GM12878 (cell line): ENCODE measurements at places on chromosomes 1 and 21. TPM values are rescaled to one million over a fixed set of nuclear protein-coding genes. Genes with fewer than 3 reads are reported as not detected.

The SPRR2E gene
- not detected in 2 replicates for total RNA-seq

The GBP2 gene
- total RNA-seq, result 3.1 TPM in 2 replicates

The SPATA1 gene
- 2.2 and 2.4 TPM in 2 replicates for total RNA-seq

DNA sequence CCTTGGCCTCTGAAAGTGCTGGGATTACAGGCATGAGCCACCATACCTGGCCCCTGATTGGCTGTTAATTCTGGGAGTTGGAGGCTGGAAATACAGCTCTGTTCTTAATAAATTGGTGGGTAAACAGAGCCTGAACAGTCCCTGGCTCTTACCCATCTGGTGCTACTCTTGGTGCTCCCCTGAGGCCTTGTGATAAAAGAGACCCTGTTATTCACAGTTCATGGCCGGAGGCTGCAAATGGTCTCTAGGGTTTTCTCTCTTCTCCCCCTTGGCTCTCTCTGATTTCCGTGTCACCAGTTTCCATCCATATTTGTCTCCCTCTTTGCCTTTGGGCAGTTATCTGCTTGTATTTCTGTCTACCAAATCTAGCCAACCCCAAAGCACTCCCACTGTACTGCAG lies 17.2 kb downstream of the NFASC start:
- no peak for DNase-seq

DNA sequence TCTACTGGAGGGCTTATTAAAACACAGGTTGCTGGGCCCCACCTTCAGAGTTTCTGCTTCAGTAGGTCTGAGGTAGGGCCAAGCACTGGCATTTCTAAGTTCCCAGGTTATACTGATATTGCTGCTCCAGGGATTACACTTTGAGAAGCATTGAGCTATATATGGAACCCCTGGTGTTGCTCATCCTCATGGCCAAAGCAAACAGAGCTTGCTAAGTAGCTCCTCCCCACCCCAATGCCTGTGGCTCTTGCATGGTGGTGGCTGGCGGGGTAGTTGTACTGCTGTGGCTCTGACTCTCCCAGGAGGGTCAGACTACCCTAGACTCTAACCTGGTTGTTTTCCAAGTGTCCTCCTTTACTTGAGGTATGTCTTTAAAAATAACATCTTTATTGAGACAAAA lies 143.6 kb downstream of the SPATA46 start:
- no peak for DNase-seq

DNA sequence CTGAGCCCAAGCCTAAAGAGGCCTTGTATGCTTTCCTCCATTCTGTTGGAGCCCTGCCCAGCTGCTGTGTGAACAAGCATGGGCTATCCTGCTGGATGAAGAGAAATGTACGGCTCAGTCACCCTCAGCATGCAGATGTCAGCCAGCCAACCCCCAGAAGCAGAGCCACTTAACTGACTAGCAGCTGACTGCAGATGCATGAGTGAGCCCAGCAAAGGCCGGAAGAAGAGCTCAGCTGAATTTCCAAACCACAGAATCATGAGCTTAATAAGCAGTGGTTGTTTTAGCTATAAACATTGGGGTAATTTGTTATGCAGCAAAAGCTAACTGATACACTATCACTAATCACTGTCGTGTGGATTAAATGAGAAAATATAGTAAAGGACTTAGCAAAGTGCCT lies 39.0 kb downstream of the FOXO6 start:
- no peak for DNase-seq

DNA sequence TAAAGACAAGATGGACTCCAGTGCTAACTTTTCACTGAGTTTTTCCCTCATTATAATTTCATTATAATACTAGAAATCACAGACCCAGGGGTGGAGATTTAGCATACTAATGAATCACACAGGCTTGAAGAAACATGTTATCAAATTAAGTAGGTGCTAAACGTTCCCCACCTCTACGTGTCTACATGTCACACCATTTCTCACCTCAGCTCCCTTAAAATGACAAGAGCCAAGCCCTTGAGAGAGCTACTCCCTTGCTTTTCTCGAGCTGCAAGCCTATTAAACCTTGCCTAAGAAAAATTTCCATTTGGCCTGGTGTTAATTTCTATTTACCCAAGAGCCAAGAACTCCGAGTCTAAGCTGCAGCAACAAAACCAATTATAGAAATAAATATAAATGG lies 396.3 kb upstream of the NEGR1 start:
- no peak for DNase-seq

GRCh38 chr1:114764689-114765088 lies 6.9 kb upstream of the CSDE1 start:
- DNase-seq, result no peak

DNA sequence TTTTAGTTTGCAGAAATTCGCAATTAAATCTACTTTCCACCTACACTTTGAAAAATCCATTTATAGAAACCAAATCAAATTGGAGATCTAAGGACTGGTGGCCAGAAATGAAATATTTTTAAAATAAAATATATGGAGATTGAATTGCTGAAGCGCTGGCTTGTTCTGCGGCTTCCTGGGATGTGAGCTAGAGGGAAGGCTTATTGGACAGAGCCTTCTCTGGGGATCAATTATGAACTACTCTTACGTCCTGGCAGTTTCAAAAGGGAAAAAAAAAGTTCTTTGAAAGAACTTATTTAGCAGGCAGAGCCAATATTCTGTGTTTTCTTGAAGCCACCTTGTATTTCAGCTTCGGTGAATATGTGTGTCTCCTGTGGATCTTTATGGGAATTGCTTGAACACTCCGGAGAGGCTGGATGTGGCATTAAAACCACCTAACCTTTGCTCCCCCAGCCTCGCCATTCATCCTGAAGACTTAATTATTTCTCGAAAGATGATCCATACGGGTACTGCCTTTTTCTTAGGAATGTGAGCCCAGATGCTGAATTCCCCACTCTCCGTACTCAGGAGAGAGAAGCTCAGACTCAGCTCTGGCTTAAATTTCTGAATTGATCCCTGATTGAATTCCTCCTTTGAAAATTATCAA lies 478.9 kb upstream of the VAMP3 start:
- no peak for DNase-seq

- DNase-seq, result no peak
These were observed 210.3 kb downstream of the ASTN1 start for GRCh38 chr1:176954242-176954641.

DNA sequence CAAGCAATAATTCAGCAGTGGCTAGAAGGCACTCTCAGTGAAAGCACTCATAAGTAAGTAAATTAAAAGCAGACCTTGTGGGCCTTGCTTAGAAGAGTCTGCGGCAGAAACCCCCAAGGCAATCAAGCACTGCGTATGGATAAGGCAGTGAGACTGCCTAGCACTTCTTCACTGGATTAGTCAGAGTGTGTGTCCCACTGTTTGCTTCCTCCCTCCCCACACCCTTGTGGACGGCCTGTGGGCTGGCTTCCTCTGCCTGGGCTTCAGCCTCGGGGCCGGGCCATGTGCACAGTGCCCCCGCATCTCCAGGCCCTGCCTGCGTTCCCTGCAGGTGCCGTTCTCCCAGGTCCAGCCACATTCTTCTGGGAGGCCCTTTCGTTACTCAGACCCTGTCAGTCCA lies 23.8 kb downstream of the AGT start:
- DNase-seq, result no peak
